ENCODE measurements at places on chromosomes 16 and 17. TPM values are rescaled to one million over a fixed set of nuclear protein-coding genes. Genes with fewer than 3 reads are reported as not detected.

The NDRG4 gene
- 11.5 TPM for total RNA-seq

The C17orf67 gene
- 1.0 TPM for total RNA-seq

The C17orf100 gene
- total RNA-seq, result not detected

The PLEKHM1 gene
- 7.8 TPM for total RNA-seq

The SLC43A2 gene
- 4.7 TPM for total RNA-seq

The LYRM1 gene
- 23.5 TPM for total RNA-seq

The GPT2 gene
- 15.7 TPM for total RNA-seq

The KCNH4 gene
- not detected for total RNA-seq

The CD7 gene
- 0.52 TPM for total RNA-seq

The CDC42EP4 gene
- 18.8 TPM for total RNA-seq

The RAD51C gene
- total RNA-seq, result 26.6 TPM

The ST6GALNAC1 gene
- not detected for total RNA-seq

The MAP2K3 gene
- total RNA-seq, result 11.5 TPM

The MATCAP1 gene
- 5.2 TPM for total RNA-seq

The FBXL16 gene
- not detected for total RNA-seq

The CD300LB gene
- total RNA-seq, result not detected

The PTGES3L gene
- 28.2 TPM for total RNA-seq

The CASKIN1 gene
- total RNA-seq, result 0.52 TPM

The ZPBP2 gene
- not detected for total RNA-seq

The DRC3 gene
- total RNA-seq, result 1.0 TPM

The TNFRSF17 gene
- not detected for total RNA-seq

The MPP3 gene
- 4.2 TPM for total RNA-seq

The PRR35 gene
- total RNA-seq, result not detected

The LLGL1 gene
- 15.1 TPM for total RNA-seq

The ZCCHC14 gene
- total RNA-seq, result 11.5 TPM

The TEKT1 gene
- not detected for total RNA-seq

The ACAP1 gene
- total RNA-seq, result 2.1 TPM

The TBC1D26 gene
- 1.6 TPM for total RNA-seq

The MYH11 gene
- 23.0 TPM for total RNA-seq

The KRTAP16-1 gene
- not detected for total RNA-seq

The OR4D1 gene
- not detected for total RNA-seq

The FBXO47 gene
- not detected for total RNA-seq

The PHOSPHO1 gene
- 13.6 TPM for total RNA-seq

The CES4A gene
- total RNA-seq, result 1.0 TPM

The PRSS27 gene
- not detected for total RNA-seq

The TMEM100 gene
- total RNA-seq, result 6.3 TPM

The ATP1B2 gene
- total RNA-seq, result 1.6 TPM

The AURKB gene
- total RNA-seq, result 5.7 TPM

The SUZ12 gene
- 16.7 TPM for total RNA-seq

The FAM20A gene
- 5.2 TPM for total RNA-seq

The SLC6A4 gene
- total RNA-seq, result 1.6 TPM

The KSR1 gene
- 25.6 TPM for total RNA-seq

The CIBAR2 gene
- not detected for total RNA-seq

The CRAMP1 gene
- 5.2 TPM for total RNA-seq

The HOXB6 gene
- total RNA-seq, result not detected

The TNP2 gene
- not detected for total RNA-seq

The GAA gene
- total RNA-seq, result 14.1 TPM
